ENCODE measurements at places on chromosomes 11 and 22. TPM values are rescaled to one million over a fixed set of nuclear protein-coding genes. Genes with fewer than 3 reads are reported as not detected.

The OR1S1 gene
- total RNA-seq: not detected

The LYVE1 gene
- total RNA-seq: 22.6 TPM

The TCN1 gene
- total RNA-seq: 4.7 TPM

The TIGD3 gene
- total RNA-seq: 0.17 TPM

The FAM76B gene
- 17.1 TPM for total RNA-seq

The CNIH2 gene
- total RNA-seq: not detected

The RBMXL2 gene
- total RNA-seq: 0.08 TPM

GRCh38 chr22:43152357-43153071 lies 1.2 kb downstream of the TSPO start:
- no peak for DNase-seq

- peak; percentile 19 for DNase-seq
Measured at GRCh38 chr22:46848197-46848596, 85.7 kb downstream of the TBC1D22A start.

DNA sequence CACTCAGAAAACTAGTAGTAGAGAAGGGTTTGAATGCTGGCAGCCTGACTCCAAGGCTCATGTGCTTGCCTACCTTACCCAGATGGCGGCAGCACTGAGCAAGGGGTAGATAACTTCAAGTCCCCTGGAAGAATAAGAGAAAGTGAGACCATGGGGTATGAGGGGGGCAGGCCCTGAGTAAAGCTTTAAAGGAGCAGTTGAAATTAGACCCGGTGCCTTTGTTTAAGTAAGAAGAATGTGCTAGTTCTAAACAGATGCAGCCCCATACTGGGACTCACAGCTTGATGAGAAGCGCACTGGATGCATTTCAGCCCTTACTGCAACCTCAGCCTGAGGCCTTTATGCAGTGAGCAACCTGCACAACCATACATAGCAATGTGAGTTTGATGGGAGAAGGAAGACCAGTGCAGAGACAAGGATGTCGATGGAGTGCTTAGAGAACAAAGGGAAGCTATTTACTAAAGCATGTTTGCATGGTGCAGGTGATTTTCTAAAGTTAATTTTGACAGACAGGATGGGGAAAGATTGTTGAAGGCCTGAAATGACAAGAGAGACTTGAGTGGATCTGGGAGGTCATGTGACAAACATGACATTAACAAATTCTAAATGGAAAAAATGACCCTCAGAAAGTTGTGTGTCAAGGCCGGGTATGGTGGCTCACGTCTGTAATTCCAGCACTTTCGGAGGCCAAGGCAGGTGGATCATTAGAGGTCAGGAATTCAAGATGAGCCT lies 27.1 kb upstream of the TMA7B start:
- peak; percentile 77 for DNase-seq

GRCh38 chr22:27925331-27925730 lies 6.3 kb upstream of the PITPNB start:
- DNase-seq: no peak

GRCh38 chr11:33214187-33214586 lies 43.0 kb upstream of the HIPK3 start:
- DNase-seq: no peak

- DNase-seq: no peak
Measured at GRCh38 chr11:34840736-34841386, 75.3 kb downstream of the APIP start.

GRCh38 chr22:30673136-30673535 lies 5.5 kb upstream of the DUSP18 start:
- DNase-seq: no peak

DNA sequence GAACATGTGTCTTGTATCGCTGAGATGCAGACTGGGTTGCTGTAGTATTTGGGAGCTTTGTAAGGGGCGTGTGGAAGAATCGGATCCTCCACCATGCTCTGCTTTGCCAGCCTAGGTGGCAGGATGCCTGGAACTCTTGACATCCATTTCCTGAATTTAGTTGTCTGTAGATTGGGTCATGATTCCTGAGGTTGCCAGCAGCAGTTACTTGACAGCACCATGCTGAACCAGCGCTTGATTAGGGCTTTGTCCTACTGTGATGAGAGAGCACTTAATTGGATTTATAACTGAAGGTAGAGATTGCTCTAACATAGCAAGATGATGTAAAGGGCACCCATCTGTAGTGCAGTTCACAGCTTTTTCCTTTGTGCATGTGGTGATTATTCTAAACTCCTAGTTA lies 75.6 kb upstream of the HORMAD2 start:
- no peak for DNase-seq

DNA sequence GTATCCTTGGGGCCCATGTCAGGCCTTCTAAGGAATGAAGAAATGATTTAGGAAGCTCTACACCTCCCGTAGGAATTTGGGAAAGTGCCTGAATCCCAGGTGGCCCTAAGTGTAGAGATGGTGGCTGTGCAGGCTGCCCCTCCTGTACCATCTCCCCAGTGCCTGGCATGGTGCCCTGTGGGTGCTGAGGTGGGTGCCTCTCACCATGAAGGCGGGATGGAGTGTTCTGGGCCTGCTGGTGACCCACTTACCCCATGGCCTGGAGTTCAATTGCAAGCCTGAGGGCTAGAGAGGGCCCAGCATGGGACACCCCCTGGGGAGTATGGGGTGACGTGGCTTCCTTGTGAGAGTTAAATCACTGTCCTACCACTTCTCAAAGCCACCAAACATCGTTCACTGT lies 19.8 kb downstream of the SAMM50 start:
- no peak for DNase-seq

DNA sequence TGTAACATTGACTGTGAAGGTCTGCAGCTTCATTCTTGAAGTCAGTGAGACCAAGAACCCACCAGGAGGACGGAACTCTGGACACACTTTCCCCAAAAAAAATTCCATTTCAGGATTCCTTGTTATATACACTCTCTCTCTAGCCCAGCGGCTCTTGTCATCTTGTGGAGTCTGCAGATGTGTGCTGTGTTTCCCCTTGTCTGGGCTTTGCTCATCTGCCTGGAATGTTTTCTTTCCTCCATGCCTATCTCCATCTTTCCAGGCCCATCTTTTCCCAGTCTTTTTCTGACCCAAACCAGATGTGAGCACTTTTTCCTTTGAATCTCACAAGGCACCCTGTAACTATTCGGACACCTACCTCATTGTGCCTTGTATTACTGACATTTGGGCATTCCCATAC lies 5.1 kb upstream of the DRG1 start:
- DNase-seq: no peak

DNA sequence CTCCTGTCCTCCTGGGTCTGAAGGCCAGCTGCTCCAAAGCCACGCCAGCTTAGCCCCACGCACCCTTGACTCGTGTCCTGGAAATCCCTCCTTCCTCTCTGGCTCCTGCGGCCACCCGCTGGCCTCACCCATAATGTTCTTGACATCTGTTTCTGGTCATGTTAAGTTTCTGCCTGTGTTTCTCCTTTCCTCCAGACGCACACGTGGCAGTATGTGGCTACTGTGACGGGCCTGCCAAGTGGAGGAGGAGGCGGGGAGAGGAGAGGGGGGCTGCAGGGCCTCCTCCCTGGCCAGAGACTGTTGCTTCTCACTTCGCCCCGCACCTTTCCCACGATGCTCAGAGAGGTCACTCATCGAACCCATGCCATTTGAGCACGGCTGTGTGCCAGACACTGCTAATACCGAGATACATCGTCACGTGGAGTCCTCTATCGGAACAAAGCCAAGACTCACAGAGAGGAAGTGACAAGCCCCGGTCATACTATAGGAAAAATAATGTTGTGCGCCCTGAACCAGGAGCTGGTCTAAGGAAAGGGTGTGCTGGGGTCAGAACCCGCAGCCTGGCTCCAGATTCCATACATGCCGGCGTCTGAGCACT lies 11.5 kb downstream of the C1QTNF6 start:
- DNase-seq: no peak

GRCh38 chr22:42367980-42368378 lies 64.2 kb downstream of the NFAM1 start:
- DNase-seq: no peak

DNA sequence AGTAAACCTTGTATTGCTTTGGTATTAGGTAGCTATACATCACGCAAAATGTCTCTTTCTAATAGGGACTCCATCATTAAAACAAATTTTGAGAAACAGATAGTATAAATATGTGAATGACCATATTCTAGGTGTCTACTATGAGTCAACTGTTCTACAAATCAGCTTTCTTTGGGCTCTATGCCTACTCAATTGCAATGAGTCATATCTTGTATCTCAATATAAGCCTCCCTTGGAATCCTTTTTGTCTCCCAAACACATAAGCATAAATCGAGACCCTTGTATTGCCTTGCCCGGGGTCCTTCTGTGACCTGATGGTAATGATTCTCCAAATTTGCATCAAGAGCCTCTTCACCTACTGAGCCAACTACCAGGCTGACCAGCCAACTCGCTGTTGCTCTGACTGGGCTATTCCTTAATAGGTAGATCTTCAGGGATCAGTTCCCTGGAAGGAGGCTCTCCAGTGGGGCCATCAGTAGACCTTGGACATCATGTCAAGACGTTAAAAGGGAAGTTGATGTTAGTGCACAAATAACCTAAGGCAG lies 22.2 kb downstream of the BLID start:
- no peak for DNase-seq

- no peak for DNase-seq
Measured at GRCh38 chr11:9030601-9031000, 26.8 kb upstream of the NRIP3 start.

DNA sequence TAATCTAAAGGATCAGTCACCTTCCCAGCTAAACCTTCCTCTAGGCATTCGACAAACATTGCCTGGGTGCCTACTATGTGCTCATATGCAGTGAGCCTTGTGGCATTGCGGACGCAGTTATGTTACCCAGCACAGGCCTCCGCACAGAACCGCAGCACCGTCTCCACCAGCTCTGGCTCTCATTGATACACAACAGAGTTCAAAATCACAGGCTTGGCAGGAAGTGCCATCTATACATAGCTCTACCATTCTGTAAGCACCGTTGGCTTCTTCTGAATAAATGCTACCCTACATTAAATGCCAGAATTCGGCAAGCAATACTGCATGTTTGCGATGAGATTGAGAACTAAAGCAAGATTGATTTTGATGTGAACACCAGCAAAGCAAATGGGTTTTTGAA lies 31.0 kb downstream of the DSCAML1 start:
- DNase-seq: no peak

DNA sequence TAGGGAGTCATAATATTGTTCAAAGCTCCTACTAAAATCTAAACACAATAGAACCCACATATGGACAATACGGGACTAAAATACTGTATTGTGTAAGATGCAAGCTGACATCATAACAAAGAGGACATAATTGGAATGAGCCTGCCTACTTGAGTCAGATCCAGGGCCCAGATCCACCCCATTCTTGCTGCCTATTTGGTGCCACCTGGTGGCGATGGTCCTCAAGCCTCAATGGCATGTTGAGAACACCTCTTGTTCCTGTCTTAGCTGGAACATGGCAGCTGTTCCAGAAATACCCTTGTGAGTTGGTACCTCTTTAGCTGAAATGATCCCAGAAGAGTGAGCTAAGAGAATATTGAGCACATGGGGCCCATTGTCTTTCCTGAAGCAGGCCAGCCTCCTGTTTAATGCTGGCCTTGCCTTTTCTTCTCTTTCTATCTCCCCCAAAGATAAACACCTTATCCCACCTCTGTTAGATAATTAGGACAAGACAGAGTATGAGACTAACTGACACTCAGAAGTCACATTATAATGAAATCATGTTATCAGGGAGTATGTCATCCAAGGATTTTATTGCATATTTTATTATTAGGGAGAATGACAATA lies 680.9 kb upstream of the ANO5 start:
- peak; percentile 43 for DNase-seq

- DNase-seq: no peak
Measured at GRCh38 chr11:15613251-15613650, 498.5 kb downstream of the INSC start.

- DNase-seq: no peak
Measured at GRCh38 chr11:87325490-87325872, 287.7 kb downstream of the TMEM135 start.
